ENCODE measurements at places on chromosomes 1 and 21. TPM values are rescaled to one million over a fixed set of nuclear protein-coding genes. Genes with fewer than 3 reads are reported as not detected.

Gene TMEM240
- 4.2 TPM for total RNA-seq

Gene VSIG8
- not detected for total RNA-seq

Gene CD1E
- total RNA-seq = not detected

Gene SLAMF9
- not detected for total RNA-seq

DNA sequence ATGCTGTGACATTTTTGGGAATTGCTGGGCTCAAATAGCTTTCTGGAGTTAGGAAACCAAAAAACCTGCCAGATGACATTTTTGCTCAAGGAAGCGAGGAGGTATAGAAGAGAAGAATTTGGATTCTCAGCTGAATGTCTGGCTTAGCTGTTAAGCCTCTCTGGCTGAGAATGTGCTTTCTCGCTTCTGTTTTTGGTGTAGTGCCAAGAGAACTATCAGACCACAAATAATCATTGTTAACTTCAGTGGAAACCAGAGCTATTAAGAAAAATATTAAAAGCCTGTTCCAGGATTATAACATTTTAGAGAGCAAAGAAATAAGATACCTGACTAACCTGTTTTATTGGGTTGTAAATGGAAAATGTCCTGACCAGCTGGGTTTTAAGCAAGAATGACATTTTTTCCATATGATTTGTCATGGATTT, 39.5 kb upstream of the DIPK1A start:
- H3K36me3 ChIP-seq = no peaks in the 10 kb centered on the region
- no peak overlapping the region for H3K4me3 ChIP-seq
- DNase-seq = no peak
- no peaks in the 10 kb centered on the region for H3K27me3 ChIP-seq
- peaks cover 17% of the 10 kb centered on the region for H3K4me1 ChIP-seq

DNA sequence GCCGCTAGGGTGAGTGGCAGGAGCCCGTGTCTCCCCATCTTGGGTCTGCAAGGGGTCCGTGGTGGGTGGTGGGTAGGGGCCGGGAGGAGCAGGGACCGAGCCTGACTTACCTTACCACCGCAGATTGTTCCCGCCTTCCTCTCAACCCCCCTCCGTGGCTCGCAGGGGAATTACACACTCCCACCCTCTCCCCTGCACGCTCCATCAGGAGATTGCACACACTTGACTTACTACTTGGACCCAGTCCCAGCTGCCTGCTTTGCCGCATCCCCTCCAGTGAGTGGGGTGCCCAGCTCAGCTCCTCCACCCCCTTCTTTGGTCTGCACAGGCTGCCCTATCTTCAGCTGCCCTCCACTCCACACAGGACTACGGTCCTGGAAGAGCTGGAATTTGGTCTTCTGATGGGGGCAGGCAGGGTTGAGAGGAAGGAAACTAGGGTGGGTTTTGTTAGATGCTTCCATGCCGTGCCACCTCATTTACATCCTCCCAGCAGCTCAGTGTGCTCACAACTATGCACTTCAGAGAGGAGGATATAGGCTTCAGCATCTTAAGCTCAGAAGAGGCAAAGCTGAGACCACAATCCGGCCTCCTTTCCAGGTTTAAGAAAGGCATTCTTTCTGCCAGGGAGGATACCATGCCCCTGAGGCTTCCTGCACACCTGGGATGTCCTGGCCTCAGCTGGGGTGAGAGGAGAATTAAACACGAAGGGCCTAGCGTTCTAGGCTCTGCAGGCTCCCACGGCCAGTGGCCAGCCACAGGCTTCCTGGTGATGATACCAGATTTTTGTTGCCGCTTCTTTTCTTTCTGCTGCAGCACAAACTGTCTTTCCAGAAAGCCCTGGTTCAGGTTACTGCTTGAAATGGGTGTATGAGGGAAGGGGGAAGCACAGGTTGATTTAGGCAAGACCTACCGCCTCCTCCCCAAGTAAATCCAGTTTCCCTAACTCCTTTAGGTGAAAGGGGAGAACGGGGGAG, 2.3 kb downstream of the KCNC4 start:
- no peak for DNase-seq
- H3K36me3 ChIP-seq = no peaks in the 10 kb centered on the region
- H3K27me3 ChIP-seq = peaks cover 7% of the 10 kb centered on the region
- H3K27ac ChIP-seq = no peak overlapping the region

DNA sequence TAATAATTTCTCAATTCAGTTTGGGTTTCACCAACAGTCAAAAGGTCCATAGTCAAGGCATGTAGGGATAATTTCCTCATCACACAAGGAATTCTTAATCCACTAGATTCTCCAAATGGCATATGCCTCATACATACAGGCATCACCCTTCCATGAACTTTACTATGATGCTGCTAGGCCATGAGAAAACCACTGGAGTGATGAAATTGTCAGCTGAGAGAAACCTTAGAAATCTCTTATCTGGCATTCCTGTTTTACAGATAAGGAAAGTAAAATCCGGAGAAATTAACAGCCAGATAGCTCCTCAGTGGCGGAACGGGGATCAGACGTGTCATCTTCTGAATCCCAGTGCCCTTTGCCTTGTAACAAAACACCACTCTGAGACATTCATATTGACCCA, 274.4 kb downstream of the NTNG1 start:
- H3K4me3 ChIP-seq = no peak overlapping the region
- H3K36me3 ChIP-seq = no peaks in the 10 kb centered on the region
- H3K4me1 ChIP-seq = no peaks in the 10 kb centered on the region
- no peak for DNase-seq

- no peak for DNase-seq
- peaks cover 4% of the 10 kb centered on the region for H3K4me1 ChIP-seq
- no peak overlapping the region for H3K4me3 ChIP-seq
- H3K36me3 ChIP-seq = no peaks in the 10 kb centered on the region
Observed at GRCh38 chr1:43235040-43235439, 34.7 kb upstream of the TMEM125 start.

DNA sequence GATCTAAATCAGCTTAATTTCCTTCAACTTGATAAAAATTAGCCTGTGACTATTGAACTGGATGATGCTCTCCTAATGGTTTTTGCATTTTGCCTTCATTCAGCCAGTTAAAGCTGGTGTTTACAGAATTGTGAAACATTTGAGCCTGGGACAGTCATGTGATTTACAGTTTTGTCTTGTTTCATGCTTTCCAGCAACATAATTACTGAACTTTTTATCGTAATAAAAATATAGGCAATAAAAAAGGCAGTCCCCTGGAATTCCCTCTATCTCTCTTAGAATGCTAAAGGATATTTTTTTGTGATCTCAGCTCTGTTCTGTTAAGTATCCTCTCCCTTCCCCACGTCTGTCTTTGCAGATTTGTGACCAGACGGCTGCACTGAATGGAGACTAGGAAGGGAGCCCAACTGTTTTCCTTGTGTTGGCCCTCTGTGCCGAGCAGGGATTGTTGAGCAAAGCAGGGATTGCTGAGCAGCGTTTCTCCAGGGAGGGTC, 70.3 kb upstream of the RGL1 start:
- no peaks in the 10 kb centered on the region for H3K36me3 ChIP-seq
- H3K4me1 ChIP-seq = no peaks in the 10 kb centered on the region
- no peak for DNase-seq
- no peak overlapping the region for H3K4me3 ChIP-seq
- H3K27ac ChIP-seq = peak overlapping the region; percentile 69

DNA sequence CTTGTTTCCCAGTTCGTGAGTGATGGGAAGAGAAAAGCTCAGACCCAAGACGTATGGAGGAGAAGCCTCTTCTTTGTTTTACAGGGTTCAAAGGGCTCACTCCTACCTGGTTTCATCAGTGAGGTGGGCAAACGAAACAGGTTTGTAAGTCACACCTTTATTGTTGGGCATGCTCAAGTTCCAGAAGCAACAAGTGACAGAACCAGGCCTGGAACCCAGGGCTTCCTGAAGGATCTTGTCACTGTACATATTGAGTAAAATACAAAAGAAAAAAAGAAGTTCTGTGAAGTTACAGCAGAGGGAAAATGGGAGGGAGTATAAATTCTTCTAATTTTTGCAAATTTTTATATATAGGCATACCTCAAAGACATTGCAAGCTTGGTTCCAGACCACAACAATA, 320.9 kb upstream of the PROX1 start:
- H3K4me1 ChIP-seq = peaks cover 15% of the 10 kb centered on the region
- no peak for DNase-seq
- H3K36me3 ChIP-seq = no peaks in the 10 kb centered on the region
- H3K27me3 ChIP-seq = no peaks in the 10 kb centered on the region
- no peak overlapping the region for H3K27ac ChIP-seq

- H3K36me3 ChIP-seq = no peaks in the 10 kb centered on the region
- H3K27me3 ChIP-seq = no peaks in the 10 kb centered on the region
- H3K27ac ChIP-seq = peak overlapping the region; percentile 65
- H3K4me3 ChIP-seq = peak overlapping the region; percentile 30
- peaks cover 7% of the 10 kb centered on the region for H3K4me1 ChIP-seq
Observed at GRCh38 chr1:116878804-116879477, 30.8 kb upstream of the PTGFRN start.

- peak overlapping the region; percentile 79 for H3K4me3 ChIP-seq
- H3K27ac ChIP-seq = peak overlapping the region; percentile 78
Observed at GRCh38 chr1:205774198-205775014, 876 bp downstream of the RAB29 start.

DNA sequence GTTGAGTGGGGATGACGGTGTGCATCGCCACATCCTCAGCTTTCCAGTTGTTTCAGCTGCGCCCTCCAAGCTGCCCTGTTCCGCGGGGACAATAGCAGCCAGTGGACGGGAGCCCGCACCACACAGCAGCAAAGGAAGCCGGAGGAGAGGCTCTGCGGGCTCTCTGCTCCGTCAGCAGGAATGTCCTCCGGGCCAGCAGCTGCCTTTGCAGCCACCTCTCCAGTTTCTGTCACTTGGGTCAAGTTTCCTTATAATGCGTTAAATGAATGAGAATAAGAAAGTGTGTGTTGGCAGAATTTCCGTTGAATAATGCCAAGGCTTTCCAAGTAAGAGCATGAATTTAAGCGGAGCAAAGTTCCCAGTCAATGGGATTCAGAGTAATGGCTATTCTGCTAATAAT, 263.3 kb downstream of the KIF26B start:
- H3K36me3 ChIP-seq = no peaks in the 10 kb centered on the region
- DNase-seq = no peak
- H3K27me3 ChIP-seq = peaks cover 3% of the 10 kb centered on the region
- no peak overlapping the region for H3K4me3 ChIP-seq

DNA sequence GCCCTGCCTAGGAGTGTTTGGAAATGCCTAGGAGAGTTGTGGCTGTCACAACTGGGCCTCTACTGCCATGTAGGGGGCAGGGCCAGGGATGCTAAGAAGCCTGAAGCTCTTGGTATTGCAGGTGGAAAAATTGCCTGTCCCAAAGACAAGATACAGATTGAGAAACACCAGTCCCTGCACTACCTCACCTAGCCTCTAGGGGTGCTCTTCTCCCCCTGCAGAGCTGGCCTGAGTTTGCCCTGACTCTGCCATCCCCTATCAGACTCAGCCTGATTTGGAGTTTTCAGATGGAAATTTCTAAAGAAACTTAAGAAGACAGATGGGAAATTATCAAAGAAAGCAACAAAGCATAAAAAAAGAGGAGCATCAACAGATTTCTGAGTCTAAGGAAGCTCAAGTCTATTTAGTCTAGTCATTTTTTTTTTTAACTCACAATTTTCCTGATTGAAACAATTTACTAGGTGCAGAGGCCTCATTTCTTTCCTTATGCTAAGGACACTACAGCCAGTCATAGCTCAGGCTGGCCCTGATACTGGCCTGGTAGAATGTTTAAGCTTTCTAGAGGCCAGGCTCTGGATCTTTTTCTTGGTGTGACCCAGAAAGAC, 61.4 kb upstream of the LRRN2 start:
- H3K4me3 ChIP-seq = no peak overlapping the region
- no peak overlapping the region for H3K27ac ChIP-seq
- no peaks in the 10 kb centered on the region for H3K27me3 ChIP-seq
- peak; percentile 63 for DNase-seq
- no peaks in the 10 kb centered on the region for H3K36me3 ChIP-seq
- peaks cover 8% of the 10 kb centered on the region for H3K4me1 ChIP-seq

- DNase-seq = no peak
- no peak overlapping the region for H3K4me3 ChIP-seq
- H3K4me1 ChIP-seq = no peaks in the 10 kb centered on the region
- no peak overlapping the region for H3K27ac ChIP-seq
- H3K27me3 ChIP-seq = no peaks in the 10 kb centered on the region
Observed at GRCh38 chr1:89606227-89606980, 26.5 kb upstream of the LRRC8C start.

DNA sequence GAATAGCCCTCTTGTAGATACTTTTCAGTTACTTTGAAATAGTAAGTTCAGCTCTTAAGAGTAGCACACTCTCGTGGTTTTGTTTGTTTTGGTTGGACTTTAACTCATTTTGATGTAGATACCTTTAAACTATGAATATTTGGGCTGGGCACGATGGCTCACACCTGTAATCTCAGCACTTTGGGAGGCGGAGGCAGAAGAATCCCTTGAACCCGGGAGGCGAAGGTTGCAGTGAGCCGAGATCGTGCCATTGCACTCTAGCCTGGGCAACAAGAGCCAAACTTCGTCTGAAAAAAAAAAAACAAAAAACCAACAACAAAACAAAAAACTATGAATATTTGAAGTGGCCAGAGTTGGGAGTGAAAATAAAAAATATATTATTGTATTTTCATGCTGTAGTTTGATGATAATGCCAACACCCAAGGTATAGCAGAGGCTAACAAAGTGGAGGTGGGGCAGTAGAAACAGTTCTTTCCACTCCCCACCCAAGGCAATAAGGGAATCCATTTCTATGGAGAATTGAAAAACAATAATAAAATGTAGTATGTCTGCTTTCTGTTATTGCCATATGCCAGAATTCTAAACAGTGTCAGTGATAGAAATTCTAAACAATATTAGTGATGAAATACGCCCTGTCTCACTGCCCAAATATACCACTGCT, 1.7 kb downstream of the ZNF326 start:
- no peaks in the 10 kb centered on the region for H3K27me3 ChIP-seq
- DNase-seq = peak; percentile 31
- no peaks in the 10 kb centered on the region for H3K36me3 ChIP-seq
- H3K4me1 ChIP-seq = peaks cover 41% of the 10 kb centered on the region

GRCh38 chr1:5340560-5341130, 651.6 kb downstream of the NPHP4 start:
- no peaks in the 10 kb centered on the region for H3K27me3 ChIP-seq
- no peaks in the 10 kb centered on the region for H3K36me3 ChIP-seq
- H3K4me3 ChIP-seq = no peak overlapping the region
- no peak overlapping the region for H3K27ac ChIP-seq
- H3K4me1 ChIP-seq = no peaks in the 10 kb centered on the region
- no peak for DNase-seq

DNA sequence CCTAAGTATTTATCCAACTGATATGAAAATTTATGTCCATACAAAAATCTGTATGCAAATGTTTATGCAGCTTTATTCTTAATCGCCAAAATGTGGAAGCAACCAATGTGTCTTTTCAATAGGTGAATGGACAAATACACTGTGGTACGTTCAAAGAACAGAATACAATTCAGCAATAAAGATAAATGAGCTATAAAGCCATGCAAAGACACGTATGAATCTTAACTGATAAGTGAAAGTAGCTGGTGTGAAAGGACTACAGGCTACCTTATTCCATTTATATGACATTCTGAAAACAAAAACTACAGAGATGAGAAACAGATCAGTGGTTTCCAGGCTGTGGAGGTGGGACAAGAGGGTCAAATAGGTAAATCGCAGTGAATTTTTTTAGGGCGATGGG, 419.6 kb upstream of the B3GALT2 start:
- no peaks in the 10 kb centered on the region for H3K36me3 ChIP-seq
- DNase-seq = no peak
- peaks cover 4% of the 10 kb centered on the region for H3K4me1 ChIP-seq
- H3K4me3 ChIP-seq = no peak overlapping the region

- H3K27me3 ChIP-seq = no peaks in the 10 kb centered on the region
- H3K4me1 ChIP-seq = peaks cover 28% of the 10 kb centered on the region
- H3K36me3 ChIP-seq = no peaks in the 10 kb centered on the region
- H3K27ac ChIP-seq = peak overlapping the region; percentile 73
Observed at GRCh38 chr1:240342251-240342625, 250.6 kb downstream of the FMN2 start.

- peaks cover 4% of the 10 kb centered on the region for H3K36me3 ChIP-seq
- no peaks in the 10 kb centered on the region for H3K4me1 ChIP-seq
Observed at GRCh38 chr1:108190001-108190634, 10.0 kb downstream of the SLC25A24 start.
